ENCODE measurements at places on chromosomes 2 and 18. TPM values are rescaled to one million over a fixed set of nuclear protein-coding genes. Genes with fewer than 3 reads are reported as not detected.

Gene PDCD1
- polyA plus RNA-seq = not detected

Gene GAD1
- not detected for polyA plus RNA-seq

Gene TFPI
- polyA plus RNA-seq = 33.9 TPM

Gene C2orf72
- 0.24 TPM for polyA plus RNA-seq

Gene FLACC1
- polyA plus RNA-seq = 0.32 TPM

Gene SCYGR4
- polyA plus RNA-seq = not detected

Gene USP40
- 30.1 TPM for polyA plus RNA-seq

Gene TUBB8B
- polyA plus RNA-seq = not detected

Gene CD207
- polyA plus RNA-seq = not detected

Gene ABCG5
- not detected for polyA plus RNA-seq

Gene DPP4
- 9.8 TPM for polyA plus RNA-seq

Gene MBP
- polyA plus RNA-seq = 0.72 TPM

Gene POTEC
- not detected for polyA plus RNA-seq

Gene SERPINB4
- not detected for polyA plus RNA-seq

Gene MBOAT2
- 33.9 TPM for polyA plus RNA-seq

Gene OTOF
- not detected for polyA plus RNA-seq

Gene RBMS1
- polyA plus RNA-seq = 45.9 TPM

Gene POTEJ
- not detected for polyA plus RNA-seq

Gene GPR35
- 0.42 TPM for polyA plus RNA-seq

Gene PTMA
- polyA plus RNA-seq = 647 TPM

Gene SERPINB13
- not detected for polyA plus RNA-seq

Gene SNTG2
- polyA plus RNA-seq = 0.17 TPM
